ENCODE measurements at places on chromosomes 13 and 19. TPM values are rescaled to one million over a fixed set of nuclear protein-coding genes. Genes with fewer than 3 reads are reported as not detected.

GRCh38 chr13:44436589-44437337 lies 63.1 kb downstream of the SERP2 start:
- peak overlapping the region; percentile 93 for H3K4me3 ChIP-seq
- H3K27me3 ChIP-seq: no peaks in the 10 kb centered on the region
- H3K36me3 ChIP-seq: peaks cover 13% of the 10 kb centered on the region
- peak; percentile 94 for DNase-seq
- no peaks in the 10 kb centered on the region for H3K4me1 ChIP-seq

GRCh38 chr13:110265682-110266430 lies 41.1 kb downstream of the COL4A1 start:
- H3K27me3 ChIP-seq: no peaks in the 10 kb centered on the region
- H3K4me1 ChIP-seq: peaks cover 24% of the 10 kb centered on the region
- peak; percentile 49 for DNase-seq
- no peak overlapping the region for H3K4me3 ChIP-seq
- H3K36me3 ChIP-seq: no peaks in the 10 kb centered on the region

DNA sequence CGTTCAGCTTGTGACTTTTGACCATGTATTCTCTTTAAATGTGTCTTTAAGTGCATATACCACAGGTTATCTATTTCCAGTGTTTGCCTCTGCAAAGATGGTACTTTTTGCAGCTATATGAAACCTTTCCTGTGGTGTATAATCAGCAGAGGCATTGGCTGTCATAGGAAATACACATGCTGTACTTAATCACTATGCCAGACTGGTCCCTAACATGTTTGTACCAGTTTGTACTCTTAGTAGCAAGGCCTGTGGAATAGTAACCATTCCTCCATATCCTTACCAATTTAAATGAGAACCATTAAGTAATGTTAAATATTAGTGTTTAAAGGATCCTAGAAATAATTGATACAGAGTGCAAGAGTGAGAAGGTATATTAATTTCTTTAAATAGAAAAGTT lies 69.8 kb downstream of the CDK8 start:
- no peaks in the 10 kb centered on the region for H3K27me3 ChIP-seq
- H3K36me3 ChIP-seq: no peaks in the 10 kb centered on the region
- H3K27ac ChIP-seq: no peak overlapping the region
- no peaks in the 10 kb centered on the region for H3K4me1 ChIP-seq
- DNase-seq: no peak

DNA sequence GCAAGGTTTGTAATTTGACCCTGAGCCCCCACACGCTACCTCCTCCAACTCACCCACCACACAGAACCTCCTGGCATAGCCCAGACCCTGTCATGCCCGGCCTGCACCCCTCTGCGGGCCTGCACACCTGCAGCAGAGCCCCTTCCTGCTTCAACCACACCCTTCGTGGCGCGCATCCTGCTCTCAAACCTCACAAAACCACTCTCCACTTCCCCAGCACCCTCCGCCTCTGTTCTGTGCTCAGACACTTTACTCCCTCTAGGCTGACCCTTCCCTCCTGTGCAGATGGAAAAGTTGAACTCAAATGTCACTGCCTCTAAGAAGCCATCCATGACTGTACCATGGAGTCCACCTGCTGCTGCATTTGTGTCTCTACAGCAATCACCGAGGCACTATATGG lies 28.5 kb downstream of the FAAP24 start:
- H3K36me3 ChIP-seq: peaks cover 5% of the 10 kb centered on the region
- no peaks in the 10 kb centered on the region for H3K27me3 ChIP-seq
- no peak overlapping the region for H3K27ac ChIP-seq
- no peaks in the 10 kb centered on the region for H3K4me1 ChIP-seq

DNA sequence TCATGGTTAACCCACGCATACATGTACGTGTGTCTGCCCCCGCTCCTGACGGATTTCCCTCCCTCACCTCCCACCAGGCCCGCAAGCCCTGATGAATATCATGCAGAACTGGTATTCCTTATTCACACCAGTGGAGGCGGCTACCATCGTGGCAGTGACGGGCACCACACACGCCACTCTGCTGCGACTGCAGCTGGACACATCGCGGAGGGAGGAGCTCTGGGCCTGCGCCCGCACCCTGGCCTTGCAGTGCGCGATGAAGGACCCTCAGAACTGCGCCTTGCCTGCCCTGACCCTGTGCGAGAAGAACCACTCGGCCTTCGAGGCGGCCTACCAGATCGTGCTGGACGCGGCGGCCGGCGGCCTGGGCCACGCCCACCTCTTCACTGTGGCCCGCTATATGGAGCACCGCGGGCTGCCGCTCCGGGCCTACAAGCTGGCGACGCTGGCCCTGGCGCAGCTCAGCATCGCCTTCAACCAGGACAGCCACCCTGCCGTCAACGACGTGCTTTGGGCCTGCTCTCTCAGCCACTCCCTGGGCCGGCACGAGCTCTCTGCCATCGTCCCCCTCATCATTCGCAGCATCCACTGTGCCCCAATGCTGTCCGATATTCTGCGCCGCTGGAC lies 35.0 kb downstream of the ZSWIM4 start:
- no peak overlapping the region for H3K4me3 ChIP-seq
- DNase-seq: no peak
- no peaks in the 10 kb centered on the region for H3K27me3 ChIP-seq
- peaks cover 14% of the 10 kb centered on the region for H3K36me3 ChIP-seq
- H3K27ac ChIP-seq: no peak overlapping the region

GRCh38 chr13:110360598-110360997 lies 53.5 kb downstream of the COL4A2 start:
- no peak for DNase-seq
- no peaks in the 10 kb centered on the region for H3K4me1 ChIP-seq
- no peaks in the 10 kb centered on the region for H3K27me3 ChIP-seq
- H3K4me3 ChIP-seq: no peak overlapping the region

- peaks cover 17% of the 10 kb centered on the region for H3K4me1 ChIP-seq
- H3K36me3 ChIP-seq: no peaks in the 10 kb centered on the region
- no peaks in the 10 kb centered on the region for H3K27me3 ChIP-seq
- H3K27ac ChIP-seq: no peak overlapping the region
- peak overlapping the region; percentile 54 for H3K4me3 ChIP-seq
These were observed 3.4 kb downstream of the HMG20B start for GRCh38 chr19:3575949-3576673.

GRCh38 chr13:106987427-106987785 lies 419.5 kb upstream of the ARGLU1 start:
- no peaks in the 10 kb centered on the region for H3K27me3 ChIP-seq
- no peak overlapping the region for H3K27ac ChIP-seq

DNA sequence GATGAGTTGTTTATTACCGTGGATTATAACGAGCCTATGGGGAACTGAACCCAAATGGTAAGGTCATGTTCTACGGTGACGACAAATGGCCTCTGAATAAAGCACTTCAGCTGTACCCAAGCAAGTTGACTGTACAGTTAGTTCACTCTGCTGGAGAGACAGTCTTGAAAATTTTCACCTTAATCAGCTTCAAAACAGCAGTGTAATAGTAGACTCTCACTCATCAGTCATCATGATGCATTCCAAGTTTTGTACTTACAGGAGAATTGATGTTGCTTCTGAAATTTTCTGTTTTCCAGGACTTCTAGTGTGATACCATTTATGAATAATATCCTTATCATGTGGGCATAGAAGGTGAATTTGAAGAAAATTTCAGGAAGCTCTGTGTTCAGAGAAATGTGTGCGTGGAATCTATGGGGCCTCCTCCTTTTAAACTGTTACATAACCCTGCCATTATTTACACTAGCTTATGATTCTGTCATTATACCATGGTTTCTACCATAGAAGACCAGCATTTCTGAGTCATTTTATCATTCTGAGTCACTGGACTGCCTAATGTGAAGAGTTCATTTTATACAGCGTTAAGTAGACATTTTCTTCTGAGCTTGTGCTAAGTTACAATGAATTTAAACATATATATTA lies 96.9 kb downstream of the WDFY2 start:
- H3K27ac ChIP-seq: no peak overlapping the region
- no peaks in the 10 kb centered on the region for H3K36me3 ChIP-seq
- H3K27me3 ChIP-seq: no peaks in the 10 kb centered on the region

DNA sequence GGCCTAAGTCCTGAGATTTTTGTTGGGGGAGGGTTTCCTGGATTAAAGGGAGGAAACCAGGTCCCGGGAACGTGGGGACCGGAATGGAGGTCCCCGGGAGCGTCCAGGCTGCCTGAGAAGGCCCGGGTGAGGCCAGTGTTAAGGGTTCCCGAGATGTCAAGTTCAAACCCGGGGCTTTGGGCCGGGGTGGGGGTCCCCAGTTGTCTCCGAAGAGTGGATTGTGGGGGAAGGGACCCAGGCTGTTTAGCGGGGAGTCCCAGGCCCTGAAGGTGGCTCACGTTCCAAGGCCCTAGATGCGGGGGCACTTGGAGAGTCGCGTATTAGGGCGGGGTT lies 262 bp downstream of the COX7A1 start:
- no peak for DNase-seq
- no peak overlapping the region for H3K27ac ChIP-seq
- H3K36me3 ChIP-seq: peaks cover 11% of the 10 kb centered on the region

GRCh38 chr19:19372656-19373416 lies 32.6 kb upstream of the GATAD2A start:
- no peak overlapping the region for H3K27ac ChIP-seq
- DNase-seq: no peak
- H3K4me1 ChIP-seq: peaks cover 4% of the 10 kb centered on the region
- H3K4me3 ChIP-seq: no peak overlapping the region
- H3K36me3 ChIP-seq: no peaks in the 10 kb centered on the region
- no peaks in the 10 kb centered on the region for H3K27me3 ChIP-seq

DNA sequence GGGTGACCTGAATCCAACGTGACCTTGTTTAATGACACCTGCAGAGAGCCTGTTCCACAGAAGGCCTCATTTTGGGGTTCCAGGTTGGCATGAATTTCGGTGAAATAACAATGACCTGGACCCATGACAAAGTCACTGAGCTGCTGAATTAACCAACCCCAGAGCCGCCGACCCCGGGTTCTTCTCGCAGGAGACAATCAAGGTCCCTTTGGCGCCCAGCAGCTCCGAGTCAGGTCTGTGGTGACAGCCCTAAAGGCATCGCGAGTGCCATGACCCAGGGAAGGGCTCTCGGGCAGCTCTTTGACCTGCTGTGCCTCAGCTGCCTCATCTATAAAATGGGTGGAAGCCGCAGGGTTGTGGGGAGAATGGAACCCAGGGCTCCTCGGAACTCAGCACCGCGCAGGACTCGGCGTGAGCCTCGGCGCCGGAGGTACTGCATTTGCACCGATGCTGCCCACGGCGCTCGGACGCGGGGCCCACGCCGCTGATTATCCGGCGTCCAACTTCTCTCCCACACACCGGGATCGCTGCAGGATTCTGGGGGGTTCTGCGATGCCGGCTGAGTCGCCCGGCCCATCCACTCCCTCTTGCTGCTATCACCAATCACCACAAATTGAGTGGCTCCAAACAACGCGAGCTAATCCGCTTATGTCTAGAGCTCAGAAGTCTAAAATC lies 5.7 kb downstream of the SHC2 start:
- DNase-seq: no peak
- H3K27ac ChIP-seq: no peak overlapping the region
- H3K4me3 ChIP-seq: no peak overlapping the region
- no peaks in the 10 kb centered on the region for H3K4me1 ChIP-seq
- peaks cover 8% of the 10 kb centered on the region for H3K27me3 ChIP-seq

DNA sequence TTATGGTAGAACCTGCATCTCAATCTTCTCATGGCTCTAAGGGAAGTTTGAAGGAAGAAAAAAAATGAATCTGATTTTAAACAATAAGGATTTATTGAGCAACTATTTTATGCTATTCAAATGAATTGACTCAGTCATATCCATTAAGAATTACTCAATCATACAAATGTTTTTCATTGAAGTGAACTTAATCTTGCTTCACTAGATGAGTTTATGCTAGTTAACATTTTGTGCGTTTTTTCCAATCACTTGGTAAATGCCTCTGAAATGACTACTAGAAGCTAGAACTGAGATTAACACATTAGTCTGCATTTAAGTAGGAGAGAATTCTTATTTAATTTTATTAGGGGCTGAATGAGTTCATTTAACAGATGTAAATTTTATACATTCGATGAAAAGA lies 25.2 kb downstream of the RXFP2 start:
- no peaks in the 10 kb centered on the region for H3K36me3 ChIP-seq
- H3K27ac ChIP-seq: no peak overlapping the region
- H3K4me1 ChIP-seq: no peaks in the 10 kb centered on the region
- H3K4me3 ChIP-seq: no peak overlapping the region
- H3K27me3 ChIP-seq: no peaks in the 10 kb centered on the region

DNA sequence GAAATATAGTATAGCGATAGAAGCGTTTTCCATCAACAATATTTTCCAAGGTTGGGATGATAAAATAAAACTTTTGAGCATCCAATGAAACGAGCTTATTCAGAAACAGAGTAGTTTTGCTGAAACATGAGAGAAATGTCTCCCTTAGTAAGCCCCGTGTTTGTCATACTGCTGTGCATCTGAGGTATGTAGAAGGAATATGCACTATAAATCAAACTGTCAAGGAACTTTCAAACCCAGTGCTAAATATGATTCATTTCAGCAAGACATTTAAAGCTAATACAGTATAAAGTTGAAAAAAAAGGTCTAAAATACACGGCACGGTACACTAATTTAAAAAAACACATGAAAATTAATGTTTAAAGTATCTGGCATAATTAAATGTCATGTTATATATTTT lies 546.2 kb downstream of the SLITRK5 start:
- no peaks in the 10 kb centered on the region for H3K4me1 ChIP-seq
- H3K27ac ChIP-seq: no peak overlapping the region
- no peak for DNase-seq
- no peaks in the 10 kb centered on the region for H3K36me3 ChIP-seq
- H3K4me3 ChIP-seq: no peak overlapping the region

- H3K27me3 ChIP-seq: peaks cover 12% of the 10 kb centered on the region
- DNase-seq: peak; percentile 73
- H3K4me1 ChIP-seq: peaks cover 4% of the 10 kb centered on the region
- no peaks in the 10 kb centered on the region for H3K36me3 ChIP-seq
These were observed 8.0 kb downstream of the ATP4A start for GRCh38 chr19:35555301-35556005.

DNA sequence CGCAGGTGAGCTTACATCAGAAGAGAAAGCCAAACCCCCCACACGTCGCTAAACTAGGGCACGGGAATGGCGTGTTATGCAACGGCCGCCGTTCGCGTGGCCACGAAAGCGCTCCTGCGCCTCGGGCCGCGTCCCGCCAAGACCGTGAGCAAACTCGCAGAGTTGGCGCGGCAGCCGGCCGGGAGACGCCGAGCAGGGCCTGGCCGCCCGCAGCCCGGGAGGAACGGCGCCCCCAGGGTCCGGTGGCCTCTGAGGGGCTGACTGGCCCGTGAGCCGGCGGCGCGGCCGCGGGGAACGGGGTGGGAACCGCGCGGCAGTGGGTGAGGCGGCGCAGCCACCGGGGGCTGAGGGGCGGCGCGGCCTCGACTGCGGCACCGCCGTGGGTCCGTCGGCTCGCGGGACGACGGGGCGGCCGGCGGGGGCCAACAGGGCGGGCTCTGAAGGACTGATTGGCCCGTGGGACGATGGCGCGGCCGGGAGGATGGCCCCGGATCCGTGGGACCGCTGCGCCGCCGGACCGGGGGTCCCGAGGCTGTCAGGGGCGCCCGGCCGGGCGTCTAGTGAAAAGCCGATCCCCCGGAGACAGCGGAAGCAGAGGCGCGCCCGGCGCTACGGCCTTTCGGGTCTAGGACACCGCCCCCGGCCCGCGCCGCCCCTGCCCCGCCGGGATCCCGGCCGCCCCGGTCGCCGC lies 903 bp downstream of the LATS2 start:
- peak; percentile 62 for DNase-seq
- H3K36me3 ChIP-seq: no peaks in the 10 kb centered on the region
- no peaks in the 10 kb centered on the region for H3K27me3 ChIP-seq
- peak overlapping the region; percentile 97 for H3K27ac ChIP-seq

Gene TFPT
- 17.7 TPM for total RNA-seq

Gene SNRPA
- 201 TPM for total RNA-seq

Gene ZNF429
- total RNA-seq: 15.0 TPM

Gene ZNF558
- total RNA-seq: 4.6 TPM

Gene CD37
- not detected for total RNA-seq

Gene SLC10A2
- not detected for total RNA-seq

All from H1 (cell line).